ENCODE measurements at places on chromosomes 1 and 21.

- DNase-seq, result no peak
Measured at GRCh38 chr21:8997011-8997440, 1524.4 kb upstream of the TPTE start.

DNA sequence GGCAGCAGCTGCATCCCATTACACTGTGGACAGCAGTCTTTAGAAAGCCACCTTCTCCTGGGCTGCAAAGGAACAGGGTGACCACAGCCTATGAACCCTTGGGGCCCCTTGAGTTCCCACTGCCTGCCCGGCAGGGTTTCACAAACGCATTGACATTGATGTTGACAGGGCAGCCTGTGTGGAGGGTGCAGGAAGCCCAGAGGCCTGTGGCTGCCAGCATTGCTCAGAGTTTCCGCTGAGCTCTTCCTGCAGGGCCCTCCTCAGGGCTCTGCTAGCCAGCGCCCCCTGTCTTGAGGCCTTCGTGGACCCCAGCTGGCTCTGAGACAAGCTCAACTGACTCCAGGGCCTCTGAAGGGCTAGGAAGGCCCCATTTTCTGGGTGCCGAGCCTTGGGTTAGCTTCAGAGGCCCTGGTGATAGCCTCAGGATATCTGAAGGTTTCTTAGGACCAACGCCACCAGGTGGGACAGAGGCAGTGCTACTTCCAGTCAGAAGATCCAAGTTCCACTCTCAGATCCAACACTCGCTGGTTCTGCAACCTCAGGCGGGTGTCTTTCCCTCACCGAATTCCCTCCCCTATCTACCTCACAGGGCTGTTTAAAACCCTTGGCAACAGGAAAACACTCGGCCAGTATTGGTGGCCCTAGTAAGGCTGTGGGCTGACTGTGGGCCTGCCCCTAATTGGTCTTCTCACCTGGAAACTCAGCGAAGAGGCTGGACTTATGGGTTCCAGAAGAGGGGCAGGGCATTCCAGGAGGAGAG, 27.2 kb upstream of the EPS8L3 start:
- DNase-seq, result peak; percentile 44

DNA sequence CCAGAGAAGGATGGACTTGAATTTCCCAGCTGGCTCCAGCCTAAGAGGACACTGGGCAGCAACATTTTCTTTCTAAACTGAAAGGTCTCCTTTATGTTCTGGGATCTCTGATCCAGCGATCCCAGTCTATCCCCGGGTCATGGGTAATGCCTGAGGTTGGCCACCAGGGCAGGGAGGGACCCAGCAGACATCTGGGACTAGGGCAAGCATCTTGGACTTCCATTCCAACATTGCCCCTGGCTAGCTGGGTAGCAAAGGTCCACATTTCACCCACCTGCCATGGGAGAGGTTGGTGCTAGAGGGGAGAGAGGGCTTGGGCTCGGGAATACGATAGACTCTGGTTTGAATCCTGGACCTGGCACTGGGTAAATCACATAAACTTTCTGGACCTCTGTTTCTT, 84.6 kb downstream of the LRRN2 start:
- no peak for DNase-seq

- no peak for DNase-seq
Measured at GRCh38 chr1:152630596-152630995, 7.7 kb upstream of the LCE3A start.

DNA sequence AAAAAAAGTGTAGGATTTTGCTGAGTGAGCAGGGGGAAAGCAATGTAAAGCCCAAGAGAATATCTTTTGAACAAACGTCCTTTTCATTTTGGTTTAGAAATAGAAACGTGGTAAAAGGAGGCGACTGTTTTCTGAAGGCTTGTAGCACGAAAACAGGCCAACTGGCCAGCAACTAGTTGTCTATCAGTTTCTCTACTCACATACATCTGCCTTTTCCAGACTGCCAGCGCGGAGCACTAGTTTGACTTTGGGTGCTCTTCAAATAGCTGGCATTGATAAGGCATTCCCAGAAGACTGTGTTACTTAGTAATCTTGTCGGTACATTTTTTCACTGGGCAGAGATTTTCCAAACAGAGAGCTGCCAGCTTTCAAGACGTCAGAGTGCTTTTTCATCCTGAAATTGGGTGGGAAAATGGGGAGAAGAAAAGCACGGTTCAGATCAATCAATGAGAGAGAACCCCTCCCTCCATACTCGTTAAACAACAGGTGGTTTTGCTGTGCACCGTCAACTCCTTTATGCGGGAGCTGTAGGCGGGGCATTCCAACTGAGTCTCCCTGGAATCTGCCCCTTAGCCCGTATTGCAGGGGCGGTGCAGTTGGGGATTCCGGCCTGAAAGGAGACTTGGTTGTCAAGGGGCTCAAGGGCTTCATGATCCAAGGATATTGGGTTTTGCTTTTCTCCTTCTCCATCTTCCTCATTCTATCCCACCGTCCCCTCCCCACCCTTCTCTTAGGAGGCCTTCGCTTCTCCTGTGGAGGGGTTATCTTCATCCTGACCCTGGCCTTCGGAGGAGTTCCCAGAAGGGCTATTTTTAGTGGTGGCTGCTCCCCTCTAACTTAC, 884 bp upstream of the LRRC8C start:
- no peak for DNase-seq

DNA sequence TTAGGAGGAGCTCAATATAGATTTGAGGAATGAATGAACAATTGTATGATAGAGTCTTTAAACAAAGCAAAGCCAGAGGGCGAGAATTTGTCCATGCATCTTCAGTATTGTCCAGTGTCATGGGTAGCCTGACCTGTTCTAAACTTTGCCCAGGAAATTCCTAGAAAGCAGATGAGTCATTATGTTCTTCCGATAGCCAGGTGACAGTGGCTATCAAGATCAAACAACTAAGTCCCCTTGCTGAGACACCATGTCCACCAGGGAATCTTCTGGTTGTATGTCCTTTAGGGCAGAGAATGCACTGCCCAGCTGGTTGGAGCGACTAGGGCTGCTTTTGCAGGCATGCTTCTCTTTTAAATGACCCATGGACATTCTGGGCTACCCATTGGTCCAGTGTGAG, 1.8 kb upstream of the SLC26A9 start:
- DNase-seq, result no peak
